HepG2 (cell line): ENCODE measurements at places on chromosomes 3 and 15.

GRCh38 chr15:82554351-82554750 is 14.1 kb upstream of the RPS17 start:
- no peak for DNase-seq
- no peak overlapping the region for H3K4me3 ChIP-seq
- H3K27me3 ChIP-seq: no peaks in the 10 kb centered on the region; the same call in 1 of the 3 replicates
- no peak overlapping the region for H3K27ac ChIP-seq
- no peaks in the 10 kb centered on the region for H3K4me1 ChIP-seq

- H3K27me3 ChIP-seq: no peaks in the 10 kb centered on the region
- H3K36me3 ChIP-seq: no peaks in the 10 kb centered on the region; the same call in 1 of the 2 replicates
- no peak for DNase-seq
- peak overlapping the region; percentile 69; the same call in 1 of the 2 replicates for H3K4me3 ChIP-seq
- H3K4me1 ChIP-seq: peaks cover 54% of the 10 kb centered on the region
Observed at GRCh38 chr3:47444103-47444502, 31.6 kb downstream of the SCAP start.

GRCh38 chr3:83224101-83224868 is 1462.8 kb upstream of the GBE1 start:
- DNase-seq: no peak
- no peak overlapping the region for H3K4me3 ChIP-seq
- H3K27me3 ChIP-seq: no peaks in the 10 kb centered on the region
- H3K36me3 ChIP-seq: no peaks in the 10 kb centered on the region

- no peak overlapping the region for H3K27ac ChIP-seq
- H3K4me3 ChIP-seq: no peak overlapping the region
- H3K27me3 ChIP-seq: peaks cover 7% of the 10 kb centered on the region; the same call in 2 of the 3 replicates
- no peaks in the 10 kb centered on the region for H3K36me3 ChIP-seq
- DNase-seq: peak; percentile 13
Observed at GRCh38 chr15:81091889-81092558, 42.0 kb upstream of the CFAP161 start.

DNA sequence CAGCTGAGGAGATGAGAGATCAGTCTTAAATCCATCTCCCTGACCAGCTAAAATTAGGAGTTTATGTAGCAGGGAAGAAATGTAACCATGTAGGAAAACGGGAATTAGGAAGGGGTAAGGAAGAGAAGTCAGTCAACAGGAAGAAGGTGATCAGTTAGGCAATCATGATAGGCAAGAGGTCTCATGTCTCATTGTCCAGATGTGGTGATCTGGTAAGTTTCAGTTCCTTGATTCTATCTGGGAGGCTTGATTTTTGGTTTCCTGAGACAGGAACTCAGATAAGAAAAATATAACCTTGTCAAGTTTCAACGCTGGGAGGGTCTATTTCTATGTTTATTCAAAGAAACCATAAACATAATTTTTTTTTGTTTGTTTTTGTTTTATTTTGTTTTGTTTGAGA is 40.3 kb upstream of the TBC1D5 start:
- no peak for DNase-seq
- no peak overlapping the region for H3K4me3 ChIP-seq
- H3K36me3 ChIP-seq: no peaks in the 10 kb centered on the region
- no peaks in the 10 kb centered on the region for H3K4me1 ChIP-seq

GRCh38 chr3:127220497-127220896 is 27.6 kb downstream of the PRR23E start:
- no peak overlapping the region for H3K27ac ChIP-seq
- no peaks in the 10 kb centered on the region for H3K36me3 ChIP-seq
- H3K4me3 ChIP-seq: no peak overlapping the region
- DNase-seq: no peak
- no peaks in the 10 kb centered on the region for H3K4me1 ChIP-seq
- peaks cover 50% of the 10 kb centered on the region for H3K27me3 ChIP-seq

DNA sequence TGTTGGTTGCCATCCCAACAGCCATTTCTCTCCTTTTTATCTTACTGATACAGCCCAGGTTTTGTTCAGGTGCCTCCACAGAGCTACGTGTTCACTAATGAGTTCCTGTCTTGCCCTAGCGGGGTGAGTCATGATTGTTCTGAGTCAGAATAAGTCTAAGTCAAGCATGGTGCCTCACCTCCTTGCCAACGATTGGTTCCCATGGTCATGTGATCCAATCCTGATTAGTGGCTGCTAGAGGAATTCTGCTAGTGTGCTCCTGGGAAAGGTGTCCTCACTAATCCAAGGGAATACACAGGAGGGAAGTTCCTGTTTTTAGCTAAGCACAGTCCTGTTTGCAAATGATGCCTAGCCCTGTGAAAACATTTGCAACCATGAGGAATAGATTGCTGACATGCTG is 99.8 kb downstream of the NSUN3 start:
- no peak overlapping the region for H3K27ac ChIP-seq
- H3K27me3 ChIP-seq: no peaks in the 10 kb centered on the region; the same call in 2 of the 3 replicates
- H3K36me3 ChIP-seq: no peaks in the 10 kb centered on the region
- DNase-seq: peak; percentile 13
- H3K4me3 ChIP-seq: no peak overlapping the region

- H3K4me3 ChIP-seq: peak overlapping the region; percentile 24; the same call in 1 of the 2 replicates
- H3K36me3 ChIP-seq: no peaks in the 10 kb centered on the region
- peaks cover 28% of the 10 kb centered on the region for H3K4me1 ChIP-seq
- DNase-seq: no peak
- no peaks in the 10 kb centered on the region for H3K27me3 ChIP-seq
Observed at GRCh38 chr15:77497110-77497737, 76.5 kb downstream of the HMG20A start.

DNA sequence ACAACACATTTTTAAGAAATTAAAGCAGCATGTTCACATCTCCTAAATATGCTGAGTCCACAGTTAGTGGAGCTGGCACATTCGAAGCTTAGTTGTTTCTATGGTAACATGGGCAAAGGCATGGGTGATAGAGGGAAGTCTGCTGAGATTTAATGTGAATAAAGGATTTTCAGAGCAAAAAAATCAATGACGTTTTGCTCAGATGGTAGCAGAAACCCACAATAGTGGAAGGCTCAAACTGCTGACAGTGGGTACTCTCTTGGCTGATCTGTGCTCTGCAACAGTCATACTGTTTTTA is 795.1 kb upstream of the ARPP21 start:
- no peak overlapping the region for H3K27ac ChIP-seq
- no peak for DNase-seq
- no peaks in the 10 kb centered on the region for H3K27me3 ChIP-seq
- no peaks in the 10 kb centered on the region for H3K4me1 ChIP-seq
- no peaks in the 10 kb centered on the region for H3K36me3 ChIP-seq

DNA sequence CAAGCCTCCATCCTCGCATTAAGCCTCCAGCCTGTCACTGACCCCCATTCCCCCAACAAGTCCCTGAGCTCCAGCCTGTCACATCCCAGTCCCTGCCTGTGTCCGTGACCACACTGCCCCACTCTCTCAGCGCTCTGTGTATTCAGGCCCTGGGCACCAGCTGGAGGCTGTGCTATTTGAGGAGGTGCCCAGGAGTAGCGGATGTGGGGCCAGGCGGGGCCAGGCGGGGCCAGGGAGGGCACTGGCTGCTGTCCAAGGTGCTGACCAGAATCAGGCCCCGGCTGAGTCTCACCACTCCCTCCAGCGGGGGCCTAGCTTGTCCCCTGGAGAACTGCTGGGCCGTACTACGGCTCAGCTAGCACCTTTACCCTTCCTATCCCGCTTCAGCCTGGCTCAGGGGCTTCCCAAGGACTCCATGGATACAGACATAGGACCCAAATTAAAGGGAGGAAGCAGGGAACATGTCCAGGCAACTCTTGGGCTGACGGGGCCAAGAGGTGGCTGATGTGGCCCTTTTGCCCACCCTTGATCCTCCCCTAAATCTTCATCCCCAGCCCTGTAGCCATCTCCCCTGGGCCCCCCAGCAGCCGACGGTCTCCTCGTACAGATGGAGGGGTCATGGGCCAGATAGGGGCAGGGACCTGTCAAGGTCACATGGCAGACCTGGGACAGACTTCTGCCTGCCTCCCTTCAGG is 1.1 kb downstream of the HHATL start:
- H3K27me3 ChIP-seq: 0 out of 3 replicates have a peak, but pooled peaks cover 8% of the 10 kb centered on the region
- DNase-seq: peak; percentile 27
- no peak overlapping the region for H3K4me3 ChIP-seq
- no peaks in the 10 kb centered on the region for H3K36me3 ChIP-seq
- H3K27ac ChIP-seq: no peak overlapping the region

DNA sequence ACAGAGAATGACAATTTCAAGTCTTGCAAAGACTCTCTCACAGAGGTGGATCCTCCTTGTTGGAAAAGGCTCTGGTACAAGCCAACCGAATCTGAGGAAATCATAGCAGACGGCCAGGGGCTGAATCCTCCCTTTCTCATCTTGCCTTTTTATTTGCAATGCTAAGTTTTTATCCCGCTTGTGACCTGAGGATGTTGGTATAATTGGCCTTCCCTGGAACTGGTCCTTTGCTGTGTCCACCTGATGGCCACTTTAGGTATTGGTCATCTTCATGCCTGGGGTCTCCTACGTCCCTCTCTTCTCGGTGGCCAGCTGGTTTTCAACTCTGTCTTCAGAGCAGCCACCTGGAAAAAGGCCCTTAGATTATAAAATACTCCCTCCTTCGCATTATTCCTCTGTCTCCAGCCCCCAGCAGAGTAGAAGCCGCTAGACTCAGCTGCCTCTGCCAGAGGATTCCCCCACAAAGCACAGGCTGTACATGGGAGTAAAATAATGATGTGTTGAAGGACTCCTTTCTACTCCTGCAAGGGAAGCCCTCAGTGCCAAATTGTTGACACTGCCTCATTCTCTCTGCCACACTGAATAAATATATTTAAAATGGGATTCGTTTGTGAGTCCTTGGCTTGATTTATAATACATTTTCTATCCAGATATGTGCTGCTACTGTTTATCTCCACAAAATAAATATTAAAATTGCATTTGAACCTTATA is 208.9 kb upstream of the CFAP20DC start:
- H3K27me3 ChIP-seq: no peaks in the 10 kb centered on the region; the same call in 1 of the 2 replicates
- DNase-seq: no peak
- no peak overlapping the region for H3K27ac ChIP-seq
- H3K36me3 ChIP-seq: no peaks in the 10 kb centered on the region

DNA sequence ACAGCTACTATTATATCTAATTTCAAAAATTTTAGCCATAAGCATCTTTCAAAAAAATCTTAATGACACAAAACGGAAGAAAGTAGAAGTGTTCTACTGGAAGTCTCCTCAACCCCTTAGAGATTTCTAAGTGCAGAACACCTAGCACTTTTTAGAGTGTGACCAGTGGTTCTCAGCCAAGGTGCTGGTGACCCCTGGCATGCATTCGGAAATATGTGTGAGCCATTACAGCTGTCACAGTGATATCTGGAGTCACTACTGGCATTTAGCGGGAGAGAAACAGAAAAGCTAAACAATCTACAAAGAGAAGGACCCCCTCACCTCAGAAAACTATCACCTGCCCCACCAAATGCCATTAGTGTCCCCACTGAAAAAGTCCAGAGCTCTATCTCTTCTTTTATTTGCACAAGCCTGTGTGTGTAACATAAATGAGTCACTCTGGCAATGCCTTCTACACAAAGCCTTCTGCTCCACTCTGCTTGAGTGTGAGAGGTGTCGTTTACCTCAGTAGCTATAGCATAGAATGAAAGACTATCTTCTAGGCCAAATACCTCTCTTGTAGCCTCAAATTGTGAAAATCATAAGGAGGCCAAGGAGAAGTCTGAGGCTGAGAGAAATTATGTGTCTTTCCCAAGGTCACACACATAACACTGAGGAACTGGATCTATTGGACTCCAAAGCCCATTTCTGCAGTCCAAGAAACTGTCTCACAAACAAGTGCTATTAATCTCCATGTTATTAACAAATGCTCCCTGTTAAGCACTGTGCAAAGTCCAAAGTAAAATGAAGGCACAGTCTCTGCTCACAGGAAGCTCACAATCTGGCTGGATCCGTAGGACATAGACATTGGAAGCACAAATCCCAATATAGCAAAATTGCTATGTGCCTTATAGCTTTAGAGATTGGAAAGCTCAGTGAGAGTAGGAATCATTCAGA is 28.5 kb upstream of the KCNMB2 start:
- DNase-seq: peak; percentile 41
- H3K27ac ChIP-seq: peak overlapping the region; percentile 24
- no peaks in the 10 kb centered on the region for H3K36me3 ChIP-seq
- H3K4me3 ChIP-seq: no peak overlapping the region

DNA sequence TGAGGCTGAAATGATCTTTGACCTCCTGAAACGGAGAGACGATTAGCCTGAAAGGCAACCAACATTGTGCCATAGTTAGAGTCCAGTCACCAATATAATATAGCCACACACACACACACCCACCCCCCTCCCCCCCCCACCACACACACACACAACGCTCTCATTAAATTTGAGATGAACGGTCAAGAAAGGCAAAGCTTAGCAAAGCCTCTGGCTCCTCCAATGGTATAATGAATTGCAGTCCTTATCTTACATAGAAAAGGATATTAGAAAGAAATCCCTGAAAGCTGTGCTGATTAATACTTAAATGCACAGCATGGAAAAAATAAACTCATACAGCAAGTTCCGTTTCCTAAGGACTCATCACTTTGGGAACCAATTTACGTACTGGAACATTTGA is 876 bp upstream of the ZNF385D start:
- no peaks in the 10 kb centered on the region for H3K36me3 ChIP-seq
- 0 out of 3 replicates have a peak, but pooled peaks cover 4% of the 10 kb centered on the region for H3K27me3 ChIP-seq
- H3K27ac ChIP-seq: no peak overlapping the region
- no peak overlapping the region for H3K4me3 ChIP-seq

GRCh38 chr3:131620977-131621376 is 118.2 kb upstream of the MRPL3 start:
- 0 out of 3 replicates have a peak, but pooled peaks cover 4% of the 10 kb centered on the region for H3K27me3 ChIP-seq
- H3K4me1 ChIP-seq: no peaks in the 10 kb centered on the region
- no peak overlapping the region for H3K27ac ChIP-seq
- DNase-seq: no peak
- no peaks in the 10 kb centered on the region for H3K36me3 ChIP-seq
- no peak overlapping the region for H3K4me3 ChIP-seq

GRCh38 chr3:188914552-188914951 is 257.2 kb upstream of the TPRG1 start:
- peaks cover 20% of the 10 kb centered on the region for H3K4me1 ChIP-seq
- DNase-seq: no peak
- H3K27ac ChIP-seq: no peak overlapping the region
